ENCODE measurements at places on chromosomes 1 and 21.

- no peak for DNase-seq
Observed at GRCh38 chr1:187839873-187840272, 1011.1 kb downstream of the PLA2G4A start.

DNA sequence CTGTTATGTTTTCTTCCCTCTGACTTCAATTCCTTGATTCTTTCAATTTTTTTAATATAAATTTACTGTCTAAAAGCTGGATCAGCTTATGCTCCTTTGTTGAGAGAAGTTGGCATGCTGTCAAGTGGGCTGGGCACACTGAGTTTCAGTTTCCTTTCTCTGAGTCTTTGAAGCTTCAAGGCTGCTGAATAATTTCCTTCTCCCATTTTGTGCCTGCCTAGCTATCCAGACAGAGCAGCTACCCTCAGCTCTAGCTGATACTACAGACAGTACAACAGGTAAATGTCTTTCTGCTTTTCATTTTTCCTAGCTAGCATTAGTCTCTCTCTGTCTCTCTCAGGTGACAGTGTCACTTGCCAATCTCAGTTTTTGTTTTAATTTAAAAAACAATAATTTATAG lies at the start of gene IFI44:
Gene IFI44 (plus strand): TSS at position 204 of the 400 bp plus-strand sequence. CDS start 365 bp downstream, outside the sequence.
- peak; percentile 77 for DNase-seq

GRCh38 chr21:38773099-38774061 lies 32.3 kb upstream of the ETS2 start:
- peak; percentile 44 for DNase-seq

- no peak for DNase-seq
Observed at GRCh38 chr1:36397083-36397377, 678 bp downstream of the LSM10 start.

GRCh38 chr1:202691816-202692215 lies 18.4 kb downstream of the SYT2 start:
- no peak for DNase-seq

DNA sequence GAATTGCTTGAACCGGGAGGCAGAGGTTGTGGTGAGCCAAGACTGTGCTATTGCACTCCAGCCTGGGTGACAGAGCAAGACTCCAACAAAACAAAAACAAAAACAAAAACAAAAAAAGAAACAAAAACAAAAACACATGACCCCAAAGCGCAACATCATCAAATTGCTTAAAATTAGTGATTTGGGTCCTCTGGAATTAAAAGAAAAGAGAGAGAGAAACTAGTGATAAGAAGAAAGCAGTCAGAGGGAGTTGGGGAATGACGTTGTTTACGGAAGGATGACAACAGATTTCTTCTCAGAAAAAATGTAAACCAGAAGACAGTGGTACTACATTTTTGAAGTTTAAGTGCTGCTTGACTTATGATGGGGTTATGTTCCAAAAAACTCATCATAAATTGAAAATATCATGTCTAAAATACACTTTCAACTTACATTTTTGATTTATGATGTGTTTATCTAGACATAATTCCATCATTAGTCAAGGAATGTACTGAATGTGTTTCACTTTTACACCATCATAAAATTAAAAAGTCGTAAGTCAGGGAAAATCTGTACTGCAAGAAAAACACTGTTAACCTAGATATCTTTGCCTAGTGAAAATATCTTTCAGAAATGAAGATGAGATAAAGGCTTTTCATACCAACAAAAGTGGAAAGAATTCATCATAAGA lies 88.0 kb downstream of the MT1HL1 start:
- DNase-seq = no peak

GRCh38 chr1:157515709-157516108 lies 36.6 kb downstream of the FCRL5 start:
- no peak for DNase-seq

GRCh38 chr1:43445606-43446387 lies 7.9 kb downstream of the HYI start:
- DNase-seq = no peak

Data from stimulated activated CD4-positive, alpha-beta T cell treated with anti-CD3 and anti-CD28 coated beads, Interleukin-4, amount 100 ng/mL, for 24 hours (primary cell).